ENCODE measurements at places on chromosomes 12 and 14. TPM values are rescaled to one million over a fixed set of nuclear protein-coding genes. Genes with fewer than 3 reads are reported as not detected.

DNA sequence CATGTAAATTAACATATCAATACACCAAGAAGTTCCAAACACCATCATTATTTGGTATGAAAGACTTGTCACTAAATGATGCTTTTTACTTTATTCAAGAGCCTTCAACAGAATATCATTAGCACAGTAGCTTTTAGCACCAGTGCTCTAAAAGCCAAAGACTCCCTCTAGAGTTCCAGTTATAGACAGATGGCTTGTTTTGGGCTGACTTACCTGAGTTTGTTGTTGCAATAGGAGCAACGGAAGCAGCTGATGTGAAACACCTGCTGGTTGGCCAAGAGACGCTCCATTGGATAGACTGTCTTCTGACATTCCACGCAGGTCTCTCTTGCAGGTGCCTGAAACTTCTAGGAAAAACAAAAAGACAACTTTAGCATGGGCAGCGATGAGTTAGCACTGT lies 14.5 kb upstream of the CERS5 start:
- no peak for DNase-seq

The B4GALNT3 gene
- 0.60 TPM for total RNA-seq

GRCh38 chr14:92538412-92538985 lies 24.9 kb downstream of the RIN3 start:
- DNase-seq = no peak

The OR6C2 gene
- total RNA-seq = not detected

DNA sequence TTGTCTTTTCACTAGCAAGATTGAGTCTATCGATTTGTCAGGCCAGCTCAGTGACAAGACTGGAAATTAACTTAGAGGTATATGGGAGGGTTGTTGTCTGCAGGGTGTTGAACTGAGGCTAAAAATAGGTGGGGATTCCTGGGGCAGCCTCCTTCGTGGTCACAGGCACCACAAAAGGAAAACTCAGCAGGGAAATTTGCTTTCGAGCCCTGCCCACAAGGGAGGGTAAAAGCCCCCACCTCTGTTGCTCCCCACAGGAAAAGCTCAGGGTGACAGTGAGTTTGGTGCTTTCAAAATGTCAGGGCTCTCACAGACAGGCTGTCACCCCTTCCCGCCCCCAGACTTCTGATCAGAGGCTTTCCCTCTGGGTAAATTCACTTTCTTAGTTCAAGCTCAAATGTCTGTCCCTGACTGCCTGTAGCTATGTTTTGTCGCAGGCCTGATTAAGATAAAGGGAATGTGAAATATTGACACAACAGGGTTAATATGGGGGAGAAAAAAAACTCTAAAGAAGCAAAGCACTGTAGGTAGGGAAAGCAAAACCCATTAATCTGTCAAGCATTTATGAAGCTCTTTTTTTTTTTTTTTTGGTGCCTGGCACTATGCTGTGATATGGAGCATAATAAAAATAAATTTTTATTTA lies 11.7 kb upstream of the NFKBIA start:
- DNase-seq = no peak

Data from omental fat pad (tissue), 4 donors.